Activated CD8-positive, alpha-beta T cell treated with anti-CD3 and anti-CD28 coated beads for 36 hours (primary cell): ENCODE measurements at places on chromosomes 3 and 15. TPM values are rescaled to one million over a fixed set of nuclear protein-coding genes. Genes with fewer than 3 reads are reported as not detected.
A peak's percentile ranks its signal among the peaks of the same experiment; 100 is the strongest.

Gene MME
- total RNA-seq, result not detected

Gene A4GNT
- not detected for total RNA-seq

Gene PARP3
- 11.5 TPM for total RNA-seq

Gene GOLGA6L6
- total RNA-seq, result not detected

Gene POC1A
- 21.2 TPM for total RNA-seq

Gene EPB42
- total RNA-seq, result not detected

GRCh38 chr15:79257454-79257853 lies 25.1 kb upstream of the ANKRD34C start:
- no peak for DNase-seq

GRCh38 chr3:107657971-107658370 lies 135.2 kb downstream of the BBX start:
- no peak for DNase-seq

- DNase-seq, result no peak
These were observed 9.8 kb downstream of the PLEKHO2 start for GRCh38 chr15:64851503-64851840.

DNA sequence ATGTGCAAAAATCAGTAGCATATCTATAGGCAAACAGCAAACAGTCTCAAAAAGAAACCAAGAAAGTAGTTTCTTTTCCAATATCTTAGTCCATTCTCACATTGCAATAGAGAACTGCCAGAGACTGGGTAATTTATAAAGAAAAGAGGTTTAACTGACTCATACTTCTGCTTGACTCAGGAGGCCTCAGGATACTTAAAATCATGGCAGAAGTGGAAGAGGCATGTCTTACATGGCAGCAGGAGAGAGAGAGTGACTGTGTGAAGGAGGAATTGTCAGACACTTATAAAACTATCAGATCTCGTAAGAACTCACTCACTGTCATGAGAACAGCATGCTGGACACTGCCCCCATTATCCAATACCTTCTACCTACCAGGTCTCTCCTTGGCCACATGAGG lies 327.9 kb upstream of the EPHA3 start:
- no peak for DNase-seq

DNA sequence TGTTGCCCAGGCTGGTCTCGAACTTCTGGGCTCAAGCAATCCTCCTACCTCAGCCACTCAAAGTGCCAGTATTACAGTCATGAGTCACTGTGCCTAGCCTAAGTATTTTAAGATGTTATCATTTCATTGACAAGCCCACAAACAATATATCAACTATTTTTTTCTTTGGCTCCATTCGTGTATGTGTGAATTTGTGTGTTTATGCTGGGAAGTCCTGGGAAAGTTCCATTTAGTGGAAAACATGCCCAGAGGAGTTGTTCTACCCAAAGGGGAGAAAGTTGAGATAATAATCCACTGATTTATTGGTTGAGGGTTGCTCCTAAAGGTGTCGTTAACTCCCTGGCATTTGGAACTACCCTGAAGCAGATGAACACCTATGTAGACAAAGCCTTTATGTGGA lies 58.8 kb downstream of the KIF9 start:
- no peak for DNase-seq

GRCh38 chr3:58111513-58112184 lies 99.1 kb downstream of the DNASE1L3 start:
- DNase-seq, result peak; percentile 39

DNA sequence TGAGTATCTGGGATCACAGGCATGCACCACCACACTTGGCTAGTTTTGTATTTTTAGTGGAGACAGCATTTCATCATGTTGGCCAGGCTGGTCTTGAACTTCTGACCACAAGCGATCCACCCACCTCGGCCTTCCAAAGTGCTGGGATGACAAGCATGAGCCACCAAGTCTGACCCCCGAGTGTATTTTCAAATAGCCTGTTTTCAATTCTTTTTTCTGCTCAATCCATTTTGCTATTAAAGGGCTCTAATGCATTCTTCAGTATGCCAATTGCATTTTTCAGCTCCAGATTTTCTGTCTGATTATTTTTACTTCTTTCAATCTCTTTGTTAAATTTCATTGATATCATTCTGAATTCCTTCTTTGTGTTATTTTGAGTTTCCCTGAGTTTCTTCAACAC lies 5.8 kb downstream of the OR5H6 start:
- DNase-seq, result no peak

DNA sequence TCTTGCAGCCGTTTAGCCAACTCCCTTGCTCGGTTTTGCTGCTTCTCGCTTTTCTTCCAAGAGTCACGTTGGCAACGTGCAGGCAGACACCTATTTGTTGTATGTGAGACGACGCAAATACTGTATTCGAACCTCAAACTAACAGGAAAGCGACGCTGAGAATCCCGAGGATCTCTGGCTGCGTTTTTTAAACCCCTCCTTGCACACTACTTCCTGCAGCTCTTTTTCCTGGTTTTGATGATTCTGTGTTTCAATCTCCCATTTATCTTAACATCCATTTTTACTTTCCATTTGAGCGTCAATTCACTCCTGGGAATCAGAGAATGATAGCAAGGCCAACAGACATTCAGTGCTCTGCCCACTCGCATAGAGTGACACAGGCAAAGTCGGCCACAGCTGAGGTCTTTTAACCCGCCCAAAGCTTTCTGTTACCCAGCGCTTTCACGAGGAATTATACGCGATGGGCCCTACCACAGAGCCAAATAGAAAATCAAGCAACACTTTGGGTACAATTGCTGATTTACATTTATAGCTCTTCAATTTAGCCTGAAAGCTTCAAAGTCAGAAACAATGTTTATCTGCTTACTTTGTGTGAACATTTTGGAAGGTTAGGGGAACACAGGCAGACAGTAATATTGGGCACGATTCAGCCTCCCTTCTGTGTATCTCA lies 1.6 kb upstream of the ANXA2 start:
- DNase-seq, result no peak

GRCh38 chr3:196502775-196503195 lies 783 bp downstream of the RNF168 start:
- peak; percentile 81 for DNase-seq

GRCh38 chr3:112463250-112463649 lies 36.0 kb downstream of the BTLA start:
- DNase-seq, result peak; percentile 42

DNA sequence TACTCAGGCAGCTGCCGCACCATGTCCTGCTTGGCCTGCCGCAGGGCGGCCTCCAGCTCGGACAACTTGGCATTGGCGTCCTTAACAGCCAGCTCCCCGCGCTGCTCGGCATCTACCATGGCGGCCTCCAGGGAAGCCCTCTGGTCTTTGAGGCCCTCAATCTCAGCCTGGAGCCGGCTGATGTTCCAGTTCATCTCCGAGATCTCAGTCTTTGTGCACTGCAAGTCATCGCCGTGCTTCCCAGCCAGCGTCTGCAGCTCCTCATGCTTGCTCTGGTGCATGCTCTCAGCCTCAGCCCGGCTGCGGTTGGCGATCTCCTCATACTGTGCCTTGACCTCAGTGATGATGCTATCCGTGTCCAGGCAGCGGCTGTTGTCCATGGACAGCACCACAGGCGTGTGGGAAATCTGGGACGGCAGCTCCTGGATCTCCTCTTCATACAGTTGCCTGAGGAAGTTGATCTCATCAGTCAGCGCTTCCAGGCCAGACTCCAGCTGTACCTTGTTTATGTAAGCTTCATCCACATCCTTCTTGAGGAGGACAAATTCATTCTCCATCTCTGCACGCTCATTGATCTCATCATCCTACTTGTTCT lies 15.5 kb upstream of the PSTPIP1 start:
- DNase-seq, result no peak

DNA sequence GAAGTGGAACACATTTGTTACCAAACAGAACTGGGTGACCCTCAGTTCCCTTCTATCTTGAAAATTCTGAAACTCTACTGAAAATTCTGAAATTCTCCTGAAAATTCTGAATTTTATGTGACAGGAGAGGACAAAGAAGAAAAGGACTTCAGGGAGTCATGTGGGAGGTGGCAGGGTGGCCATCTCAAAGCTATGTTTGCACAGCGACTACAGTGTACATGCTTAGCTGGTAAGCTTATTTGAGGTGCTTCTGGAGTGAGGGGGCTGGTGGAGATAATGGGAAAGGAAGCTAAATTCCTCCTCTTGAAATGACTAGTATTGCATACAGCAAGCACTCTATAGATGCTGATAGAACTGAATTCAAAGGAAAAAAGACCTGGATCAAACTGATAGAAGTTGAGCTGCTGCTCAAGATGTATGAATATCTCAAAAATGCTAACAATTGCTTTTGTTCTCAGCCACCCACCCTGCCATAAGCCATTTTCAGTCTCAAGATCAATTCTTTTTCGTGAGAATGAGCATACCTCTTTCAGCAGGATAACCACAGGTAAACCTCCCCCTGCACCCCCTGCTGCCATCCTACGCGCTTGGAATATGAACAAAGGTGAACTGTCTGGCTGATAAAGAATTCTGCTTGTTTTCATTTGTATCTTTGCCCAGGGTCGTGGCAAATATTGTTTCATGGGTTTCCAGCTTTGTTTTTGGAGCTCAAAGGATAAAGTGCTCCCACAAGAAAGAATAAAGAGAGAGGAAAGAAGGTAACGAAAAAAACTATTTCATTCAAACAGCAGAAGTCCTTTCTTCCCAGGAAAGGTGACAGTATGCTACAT lies 16.6 kb upstream of the ARHGEF3 start:
- DNase-seq, result no peak

- DNase-seq, result peak; percentile 70
These were observed 37.7 kb downstream of the PLD1 start for GRCh38 chr3:171772427-171773056.

DNA sequence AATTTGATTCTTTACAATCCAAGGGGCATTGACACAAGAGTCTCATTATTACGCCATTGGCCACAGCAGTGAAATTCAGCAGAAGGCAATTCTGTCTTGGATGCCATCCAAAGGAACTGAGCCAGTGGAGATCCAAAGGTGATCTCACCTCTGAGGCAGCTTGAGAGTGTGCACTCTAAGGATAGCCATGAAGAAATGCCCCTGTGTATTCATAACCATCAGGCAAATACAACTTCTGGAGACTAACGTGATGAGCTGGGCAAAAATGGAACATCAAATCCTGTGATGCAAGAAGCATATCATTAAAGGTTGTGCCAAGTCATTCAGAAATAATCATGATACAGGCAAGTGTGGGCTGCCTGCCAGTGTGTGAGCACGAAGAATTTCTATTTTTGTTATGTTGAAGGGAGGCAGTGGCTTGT lies 41.4 kb downstream of the ROBO2 start:
- no peak for DNase-seq
